SK-N-MC (cell line): ENCODE measurements at places on chromosomes 16 and 17.

DNA sequence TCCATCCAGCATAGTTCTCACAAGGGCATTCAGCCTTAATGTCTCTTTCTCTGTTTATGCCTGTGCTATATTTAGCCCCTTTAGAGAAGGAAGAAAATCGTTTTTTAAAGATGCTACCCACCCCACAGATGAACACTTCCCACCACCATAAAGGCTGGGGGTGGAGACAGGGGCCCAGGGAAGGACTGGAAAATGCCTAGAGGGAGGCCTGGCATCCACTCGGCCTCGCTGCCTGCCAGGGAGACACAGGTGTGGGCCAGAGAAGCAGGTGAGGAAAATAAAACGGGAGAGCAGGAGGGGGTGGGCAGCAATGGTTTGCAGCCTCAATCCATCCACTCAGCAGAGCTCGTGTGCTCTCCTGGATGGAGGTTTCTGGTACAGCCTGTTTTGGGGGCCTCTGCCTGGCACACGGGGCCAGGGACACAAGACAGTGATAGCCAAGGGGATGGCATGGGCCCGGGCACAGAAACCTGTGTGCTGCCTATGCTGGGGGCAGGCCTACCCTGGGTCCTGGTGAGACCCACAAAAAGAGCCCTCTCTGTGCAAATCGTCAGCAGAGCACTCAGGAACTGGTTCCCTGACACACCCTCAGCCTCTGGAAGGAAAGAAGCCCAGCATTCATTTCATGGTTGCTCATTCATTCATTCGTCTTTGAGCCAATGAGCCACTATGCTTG is 121.4 kb downstream of the C16orf78 start:
- DNase-seq: no peak

GRCh38 chr17:44065668-44066203 is 735 bp downstream of the LSM12 start:
- no peak for DNase-seq

DNA sequence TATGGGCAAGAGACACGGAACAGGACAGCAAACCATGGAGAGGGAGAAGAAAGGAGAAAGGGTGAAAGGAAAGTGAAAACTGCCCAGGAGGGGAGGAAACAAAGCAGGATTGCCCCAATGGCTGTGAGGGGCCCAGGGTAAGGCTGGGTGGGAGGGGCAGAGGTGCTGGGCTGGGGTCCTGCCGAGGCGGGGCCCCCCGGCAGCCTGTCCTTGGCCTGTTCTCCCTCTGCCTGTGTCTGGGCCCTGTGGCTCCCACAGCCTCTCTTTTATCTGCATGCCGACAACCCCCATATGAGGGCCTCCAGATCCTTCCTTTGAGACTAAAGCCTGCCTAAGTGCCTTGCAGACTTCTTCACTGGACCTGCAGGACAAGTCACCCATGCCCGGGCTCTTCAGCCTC is 15.5 kb downstream of the ZNHIT3 start:
- no peak for DNase-seq

- no peak for DNase-seq
These were observed 1.4 kb upstream of the MATCAP1 start for GRCh38 chr16:67184995-67185650.

GRCh38 chr16:55663765-55664677 is 8.2 kb downstream of the SLC6A2 start:
- no peak for DNase-seq

- DNase-seq: no peak
These were observed 3.4 kb upstream of the NSRP1 start for GRCh38 chr17:30113213-30113612.

GRCh38 chr16:64250866-64251265 is 871.0 kb downstream of the CDH11 start:
- no peak for DNase-seq

DNA sequence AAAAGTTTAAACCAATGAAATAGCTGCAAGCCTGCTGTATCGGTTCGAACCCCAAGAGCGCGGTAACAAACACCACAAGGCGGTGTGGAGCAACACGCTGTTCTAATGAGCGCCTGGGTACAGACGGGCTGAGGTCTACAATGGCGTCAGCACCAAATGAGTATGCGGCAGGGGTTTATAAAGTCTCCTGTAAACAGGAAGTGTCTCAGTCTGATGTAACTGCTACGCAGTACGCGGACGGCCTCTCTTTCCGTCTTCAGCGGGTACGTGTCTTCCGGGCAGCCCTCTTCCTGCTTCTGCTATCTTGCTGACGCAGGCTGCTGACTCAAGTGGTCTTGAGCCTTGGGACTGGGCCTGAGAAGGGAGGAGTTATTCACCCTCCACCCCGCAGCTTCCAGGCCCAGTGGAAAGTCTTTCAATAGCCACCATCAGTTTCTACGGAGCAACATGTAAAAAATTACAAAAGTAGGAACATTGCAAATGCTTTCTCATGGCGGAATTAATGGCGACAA is 40.5 kb upstream of the KCNJ2 start:
- DNase-seq: no peak

DNA sequence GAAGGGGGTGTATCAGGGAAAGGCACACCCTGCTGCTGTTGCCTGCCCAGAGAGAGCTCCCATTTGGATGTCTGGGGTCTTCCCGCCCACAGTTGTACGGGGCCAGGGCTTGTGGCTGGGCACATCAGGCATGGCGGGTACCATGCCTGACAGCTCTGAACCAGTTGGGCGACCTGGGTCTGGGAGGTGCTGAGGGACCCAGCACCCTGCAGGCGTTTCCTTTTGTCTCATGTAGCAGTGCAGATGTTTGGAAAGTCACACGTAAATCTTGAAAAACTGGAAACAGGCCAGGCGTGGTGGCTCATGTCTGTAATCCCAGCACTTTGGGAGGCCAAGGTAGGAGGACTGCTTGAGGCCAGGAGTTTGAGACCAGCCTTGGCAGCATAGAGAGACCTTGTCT is 8.4 kb upstream of the JPT2 start:
- no peak for DNase-seq

- DNase-seq: no peak
These were observed 18.3 kb upstream of the TOM1L1 start for GRCh38 chr17:54882371-54882770.

DNA sequence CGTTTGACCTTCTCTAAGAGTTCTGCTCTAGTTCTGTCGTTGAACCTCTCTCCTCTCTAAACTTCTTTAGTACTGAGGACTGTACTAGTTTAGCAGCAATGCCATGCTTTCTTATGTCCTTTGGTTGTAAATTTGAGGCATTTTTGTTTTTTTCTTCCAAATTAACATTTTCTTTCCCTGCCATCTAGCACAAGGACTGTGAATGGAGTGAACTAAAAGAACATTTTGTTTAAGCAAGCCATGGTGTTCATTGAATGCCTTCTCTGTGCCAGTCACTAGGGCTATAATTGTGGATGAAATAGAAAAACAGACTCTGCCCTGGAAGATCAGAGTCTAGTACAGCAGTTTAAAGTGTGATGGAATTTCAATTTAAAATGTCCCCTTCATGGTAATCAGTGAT is 137.9 kb downstream of the FTO start:
- DNase-seq: no peak

GRCh38 chr17:42276609-42277341 is 584 bp upstream of the STAT5B start:
- DNase-seq: no peak

DNA sequence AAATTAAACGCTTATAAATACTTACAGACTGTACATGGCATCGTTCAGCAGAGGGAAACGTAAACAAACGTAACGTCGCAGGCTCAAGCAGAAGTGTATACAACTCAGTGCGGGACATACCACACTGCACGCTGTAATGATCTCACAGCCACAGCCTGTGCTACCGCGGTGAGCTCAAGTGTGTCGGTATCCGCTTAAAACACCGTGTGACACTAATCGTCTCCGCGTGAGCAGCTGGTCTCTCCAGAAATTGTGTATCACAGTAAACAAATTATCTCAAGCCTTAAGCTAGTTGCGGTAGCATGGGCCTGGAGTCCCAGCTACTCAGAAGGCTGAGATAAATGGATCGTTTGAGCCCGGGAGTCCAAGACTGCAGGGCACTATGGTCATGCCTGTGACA is 115.3 kb downstream of the ANKRD11 start:
- no peak for DNase-seq

DNA sequence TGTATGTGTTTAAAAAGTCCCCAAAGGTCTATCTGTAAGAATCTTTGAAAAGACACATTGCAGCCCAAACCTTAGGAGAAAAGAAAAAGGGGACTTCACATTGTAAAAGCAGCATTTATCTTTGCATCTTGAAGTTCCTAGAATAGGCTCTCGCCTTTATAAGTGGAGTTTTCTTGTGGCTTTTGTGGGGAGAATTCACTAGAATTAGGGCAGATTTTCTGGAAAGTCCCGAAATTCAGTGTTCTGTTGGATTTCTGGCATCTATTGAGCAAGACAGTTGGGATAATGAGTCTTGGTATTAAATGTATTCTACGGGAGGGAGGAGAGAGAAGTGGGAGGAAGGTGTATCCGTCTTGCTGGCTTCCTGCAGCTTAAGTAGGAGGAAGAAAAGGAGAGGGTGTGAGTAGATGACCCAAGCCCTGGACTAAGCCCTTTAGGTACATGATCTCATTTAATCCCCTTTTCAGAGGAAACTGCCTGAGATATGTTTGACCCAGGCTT is 62.6 kb downstream of the PRKCA start:
- no peak for DNase-seq

DNA sequence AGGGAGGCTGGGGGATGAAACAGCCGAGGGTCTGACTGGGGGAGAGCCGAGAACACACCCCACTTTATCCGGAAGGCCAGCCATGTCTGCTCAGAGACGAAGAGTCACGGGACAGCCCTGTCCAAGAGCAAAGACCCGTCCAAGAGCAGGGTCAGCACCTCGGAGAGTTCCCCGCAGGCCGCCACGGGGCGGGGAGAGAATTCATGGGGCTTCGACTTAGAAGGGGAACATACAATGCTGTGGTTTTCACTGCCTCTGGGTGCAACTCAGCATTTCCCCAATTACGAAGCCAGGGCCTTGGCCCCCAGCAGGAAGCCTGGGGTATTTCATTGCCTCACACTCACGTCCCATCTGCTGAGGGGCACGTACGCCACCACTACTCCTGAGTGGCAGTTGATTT is 59.3 kb downstream of the JPH3 start:
- DNase-seq: no peak

GRCh38 chr16:84585467-84585866 is 32.4 kb downstream of the COTL1 start:
- no peak for DNase-seq

- no peak for DNase-seq
These were observed 2.3 kb downstream of the NXPH3 start for GRCh38 chr17:49577963-49578362.

GRCh38 chr17:48209973-48210372 is 102.4 kb downstream of the SNX11 start:
- DNase-seq: no peak

GRCh38 chr16:78689028-78689427 is 589.6 kb downstream of the WWOX start:
- no peak for DNase-seq

DNA sequence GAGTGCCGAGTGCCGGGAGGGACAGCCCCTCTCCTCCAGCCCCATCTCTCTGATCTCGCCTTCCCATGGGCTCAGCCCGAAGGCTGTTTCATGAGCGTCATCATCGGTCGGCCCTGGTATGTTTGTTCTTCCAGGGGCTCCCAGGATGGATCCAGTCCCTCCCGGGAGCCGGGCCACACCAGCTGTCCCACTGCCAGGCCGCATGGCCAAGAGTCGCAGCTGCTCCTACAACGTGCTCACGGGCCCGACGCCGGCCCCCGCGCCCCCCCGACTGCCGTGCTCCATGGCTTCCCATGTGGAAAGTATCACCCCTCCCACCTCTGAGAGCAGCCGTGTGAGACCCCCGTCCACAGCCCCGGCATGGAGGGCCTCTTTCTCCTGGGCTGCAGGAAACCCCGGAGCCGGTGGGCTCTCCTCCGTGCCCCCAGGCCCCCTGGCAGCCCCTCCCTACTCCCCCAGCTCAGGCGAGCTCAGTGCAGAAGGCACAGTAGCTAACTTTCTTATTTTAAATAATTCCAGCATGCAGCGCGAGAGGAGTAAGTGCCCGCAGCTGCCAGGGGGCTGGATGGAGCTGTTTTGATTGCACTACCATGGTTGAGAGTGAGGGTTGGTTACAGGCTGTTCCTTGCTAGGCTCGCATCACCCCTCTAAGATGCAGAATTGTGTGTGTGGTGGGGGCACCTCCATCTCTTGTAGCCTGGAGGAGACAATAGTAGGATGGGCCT is 26.6 kb upstream of the GSE1 start:
- no peak for DNase-seq

GRCh38 chr17:56919717-56920116 is 5.9 kb upstream of the TRIM25 start:
- DNase-seq: no peak
